ENCODE measurements at places on chromosomes 7 and 10. TPM values are rescaled to one million over a fixed set of nuclear protein-coding genes. Genes with fewer than 3 reads are reported as not detected.

The UCN3 gene
- not detected for total RNA-seq

The ANKRD30A gene
- total RNA-seq: not detected

- no peak for DNase-seq
These were observed 31.1 kb downstream of the PLXDC2 start for GRCh38 chr10:19847321-19847720.

- peak; percentile 48 for DNase-seq
These were observed 35.4 kb downstream of the KLF6 start for GRCh38 chr10:3749600-3749999.

- DNase-seq: no peak
These were observed 138.4 kb downstream of the CREB5 start for GRCh38 chr7:28550580-28551186.

- no peak for DNase-seq
These were observed 150.6 kb downstream of the CACNB2 start for GRCh38 chr10:18290651-18291313.

DNA sequence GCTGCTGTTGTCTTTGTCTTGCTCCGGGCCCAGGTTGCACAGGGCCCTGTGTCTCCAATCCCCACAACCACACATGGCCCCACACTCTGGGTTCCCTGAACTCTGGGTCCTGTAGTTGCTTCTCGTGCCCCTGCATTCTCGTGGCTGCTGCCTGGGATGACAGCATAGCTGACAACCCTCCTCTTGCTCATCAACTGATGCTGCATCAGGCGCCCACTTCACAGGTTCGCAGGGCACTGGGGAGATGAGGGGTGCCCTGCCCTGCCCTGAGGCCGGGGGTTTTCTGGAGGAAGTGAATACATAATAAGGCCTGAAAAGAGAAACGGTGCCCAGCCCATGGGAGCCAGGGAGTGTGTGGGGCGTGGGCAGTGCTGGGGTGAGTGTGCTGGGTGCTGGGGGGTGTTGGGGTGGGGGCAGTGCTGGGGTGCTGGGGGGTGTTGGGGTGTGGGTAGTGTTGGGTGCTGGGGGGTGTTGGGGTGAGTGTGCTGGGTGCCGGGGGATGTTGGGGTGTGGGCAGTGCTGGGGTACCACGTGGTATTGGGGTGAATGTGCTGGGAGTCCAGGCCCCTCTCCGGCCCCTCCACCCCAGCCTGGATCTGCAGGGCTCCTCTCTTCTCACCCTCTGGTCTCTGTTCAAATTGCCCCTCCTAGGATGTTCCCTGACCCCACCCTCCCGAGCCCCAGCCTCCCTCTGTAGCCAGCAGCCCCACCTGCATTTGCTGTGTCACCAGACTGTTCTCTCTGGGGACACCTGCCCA is 2.0 kb upstream of the MTG1 start:
- no peak for DNase-seq

DNA sequence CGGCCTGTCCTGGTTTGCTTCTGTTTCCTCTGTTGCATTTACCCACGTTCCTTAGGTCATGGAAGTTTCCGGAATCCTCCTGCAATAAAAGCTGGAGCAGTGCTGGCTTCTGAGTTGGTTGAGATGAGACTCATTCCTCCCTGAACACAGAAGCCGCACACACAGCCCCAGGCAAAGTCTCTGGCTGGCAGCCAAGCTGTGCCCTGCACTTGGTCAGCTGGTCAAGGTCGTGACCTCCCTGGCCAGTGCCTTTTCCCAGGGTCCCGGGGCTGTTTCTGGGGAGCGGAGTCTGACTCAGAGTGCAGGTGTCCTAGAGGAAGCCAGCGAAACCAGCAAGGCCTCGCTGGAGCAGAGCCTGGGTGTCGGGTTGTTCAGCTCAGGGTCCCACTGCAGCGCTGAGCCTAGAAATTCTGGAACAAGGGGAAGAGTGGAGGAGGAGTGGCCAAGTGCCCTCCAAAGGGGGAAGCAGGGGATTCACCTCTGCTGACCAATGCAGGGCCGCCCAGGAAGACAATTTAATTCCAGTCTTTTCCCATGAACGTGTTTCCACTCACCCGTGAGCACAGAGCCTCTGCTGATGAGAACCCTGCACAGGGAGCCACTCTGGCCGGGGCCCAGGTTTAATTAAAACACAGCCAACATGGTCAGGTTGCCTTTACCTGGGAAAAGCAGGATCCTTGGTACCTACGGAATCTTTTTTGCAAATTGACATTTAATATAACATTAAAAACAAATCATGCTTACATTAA is 245.5 kb upstream of the PPP2R2D start:
- no peak for DNase-seq

GRCh38 chr7:38410056-38410455 is 136.6 kb upstream of the TARP start:
- no peak for DNase-seq

DNA sequence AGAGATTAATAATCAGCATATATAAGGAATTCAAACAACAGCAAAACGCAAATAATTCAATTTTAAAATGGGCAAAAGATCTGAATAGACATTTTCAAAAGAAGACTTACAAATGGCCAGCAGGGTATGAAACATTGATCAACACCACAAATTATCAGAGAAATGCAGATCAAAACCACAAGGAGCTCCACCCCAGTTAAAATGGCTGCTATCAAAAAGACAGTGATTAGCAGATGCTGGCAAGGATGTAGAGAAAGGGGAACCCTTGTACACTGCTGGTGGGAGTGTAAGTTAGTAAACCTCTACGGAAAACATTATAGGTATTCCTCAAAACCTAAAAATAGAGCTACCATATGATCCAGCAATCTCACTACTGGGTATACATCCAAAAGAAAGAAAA is 128.0 kb upstream of the CACUL1 start:
- DNase-seq: no peak

DNA sequence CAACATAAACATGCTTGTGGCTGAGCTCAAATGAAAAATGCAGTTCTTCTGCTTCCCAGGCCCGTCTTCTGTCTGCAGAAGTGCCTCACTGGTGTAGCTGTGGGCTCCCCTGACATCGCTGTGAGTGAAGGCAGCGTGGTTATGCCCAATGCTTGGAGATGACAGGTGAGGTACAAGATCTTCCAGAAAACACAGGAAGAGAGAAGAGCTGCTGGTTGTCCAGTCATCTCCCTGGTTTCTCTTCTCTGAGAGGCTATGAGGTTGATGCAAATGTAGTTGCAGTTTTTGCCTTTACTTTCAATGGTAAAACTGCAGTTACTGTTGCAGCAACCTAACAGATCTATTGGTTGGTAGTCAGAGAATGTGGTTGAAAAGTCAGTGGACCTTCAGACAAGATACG is 223.6 kb downstream of the GATA3 start:
- DNase-seq: no peak
